NCI-H2081 treated with DMSO at 0.1 percent for 48 hours (cell line): ENCODE measurements at places on chromosomes 3 and 15.

DNA sequence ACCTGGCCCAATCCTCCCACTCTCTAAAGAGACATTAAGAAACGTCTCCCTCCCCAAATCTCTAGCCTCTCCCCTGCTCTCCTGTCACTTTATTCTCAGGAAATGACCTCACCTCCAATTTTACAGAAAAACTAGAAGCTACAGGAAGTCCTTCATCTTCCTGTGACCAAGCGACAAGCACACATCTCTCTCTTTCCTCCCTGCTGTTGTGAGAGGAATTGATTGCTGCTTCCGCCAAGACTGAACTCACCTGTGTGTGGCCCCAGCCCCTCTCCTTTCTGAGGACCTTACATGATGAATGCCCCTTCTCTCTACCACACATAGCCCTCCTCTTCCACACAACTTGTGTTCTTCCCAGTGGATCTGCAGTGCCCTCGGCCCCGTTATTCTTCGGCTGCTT lies 18.2 kb downstream of the DNAJB8 start:
- DNase-seq, result no peak

GRCh38 chr3:172415323-172415722 lies 32.9 kb downstream of the GHSR start:
- no peak for DNase-seq

- peak; percentile 63 for DNase-seq
Observed at GRCh38 chr15:25481208-25481859, 42.5 kb upstream of the UBE3A start.

GRCh38 chr3:346186-346585 lies 149.6 kb downstream of the CHL1 start:
- no peak for DNase-seq

DNA sequence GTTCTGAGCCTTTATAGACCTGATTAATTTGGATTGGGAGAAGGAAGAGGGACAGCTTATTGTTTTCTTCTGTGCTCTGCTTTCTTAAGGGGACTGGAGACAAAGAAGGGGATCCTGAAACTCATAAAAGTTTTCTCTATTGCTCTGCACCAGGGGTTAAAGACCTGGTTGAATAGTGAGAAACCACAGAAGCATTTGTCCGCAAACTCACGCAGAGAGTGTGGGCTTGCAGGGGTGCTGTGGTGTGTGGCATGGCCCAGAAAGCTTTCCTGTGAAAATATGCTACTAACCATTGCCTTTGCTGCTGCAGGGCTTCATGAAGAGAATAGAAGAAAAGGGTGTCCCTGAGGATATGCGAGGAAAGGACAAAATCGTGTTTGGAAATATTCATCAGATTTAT lies 73.1 kb upstream of the UMPS start:
- DNase-seq, result no peak

GRCh38 chr3:7876741-7877297 lies 624.8 kb upstream of the LMCD1 start:
- no peak for DNase-seq

DNA sequence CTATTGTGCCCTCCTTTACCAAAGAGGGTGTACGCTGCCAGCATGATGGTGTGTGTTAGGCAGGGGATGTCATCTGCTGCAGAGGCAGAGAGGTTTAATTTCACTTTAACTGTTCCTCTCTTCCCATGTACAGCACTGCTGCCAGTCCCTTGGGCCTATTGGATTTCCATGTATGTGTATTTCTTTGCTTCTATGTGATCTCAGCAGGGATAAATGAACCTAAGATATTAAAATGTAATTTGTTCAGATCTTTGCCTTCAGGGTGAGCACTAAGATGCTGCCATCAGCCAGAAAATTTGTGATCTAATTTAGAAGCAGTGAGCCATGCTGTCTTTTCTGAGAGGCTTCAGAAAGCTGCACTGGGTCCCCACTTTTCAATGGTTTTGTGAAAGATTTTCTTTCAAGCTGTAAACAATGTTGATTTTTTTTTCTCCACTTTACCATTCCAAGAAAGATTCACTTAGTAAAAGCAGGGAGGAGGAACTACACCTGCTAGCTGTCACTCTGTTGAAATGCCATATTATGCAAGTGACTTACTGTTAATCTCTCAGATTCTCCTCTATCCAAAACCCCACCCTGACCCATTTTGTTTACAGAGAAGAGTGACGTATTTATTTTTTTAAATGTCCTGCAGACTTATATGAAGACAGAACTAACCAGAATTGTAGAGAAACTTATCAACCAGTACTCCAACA lies 261.9 kb downstream of the TBL1XR1 start:
- DNase-seq, result no peak
